ENCODE measurements at places on chromosomes 16 and 17.

DNA sequence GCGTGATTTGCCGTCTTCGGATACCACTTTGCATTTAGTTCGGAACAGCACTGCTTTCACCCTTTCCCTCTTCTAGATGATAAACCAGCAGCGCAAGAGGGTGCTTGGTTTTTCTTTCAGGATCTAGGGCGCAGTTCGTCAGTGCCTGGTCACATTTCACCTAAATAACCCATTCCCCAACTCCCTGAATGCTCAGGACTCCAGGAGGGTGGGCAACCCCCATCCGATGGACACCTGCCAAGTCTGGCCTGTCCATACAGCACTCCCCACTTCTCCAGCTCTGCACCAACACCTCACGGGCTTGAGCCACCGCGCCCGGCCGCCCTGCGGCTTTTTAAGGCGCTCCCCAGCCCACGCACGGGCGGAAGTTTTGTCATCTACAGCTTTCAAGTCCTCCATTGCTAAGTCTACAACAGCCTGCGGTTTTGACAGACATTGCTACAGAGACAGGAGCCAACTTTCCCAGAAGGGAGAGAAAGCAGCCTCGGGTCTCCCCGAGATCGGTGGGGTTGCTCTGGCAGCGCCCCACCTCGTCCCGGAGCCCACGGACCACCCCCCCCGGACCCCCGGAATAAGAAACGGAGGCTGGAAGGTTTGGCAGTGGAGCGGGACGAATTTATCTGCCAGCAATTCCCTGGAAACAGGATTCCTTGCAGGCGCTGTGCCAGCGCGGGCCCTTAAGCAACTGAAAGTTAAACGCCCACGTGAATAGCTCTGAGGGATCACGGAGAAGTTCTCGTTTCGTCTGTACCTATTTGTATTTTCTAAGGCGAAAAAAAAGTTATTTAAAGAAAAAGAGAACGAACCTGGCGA is 38.6 kb upstream of the SLFN13 start:
- DNase-seq, result peak; percentile 70

- no peak for DNase-seq
These were observed 4.9 kb downstream of the IRX3 start for GRCh38 chr16:54281535-54282201.

GRCh38 chr16:53091466-53092211 is 36.8 kb downstream of the CHD9 start:
- no peak for DNase-seq

DNA sequence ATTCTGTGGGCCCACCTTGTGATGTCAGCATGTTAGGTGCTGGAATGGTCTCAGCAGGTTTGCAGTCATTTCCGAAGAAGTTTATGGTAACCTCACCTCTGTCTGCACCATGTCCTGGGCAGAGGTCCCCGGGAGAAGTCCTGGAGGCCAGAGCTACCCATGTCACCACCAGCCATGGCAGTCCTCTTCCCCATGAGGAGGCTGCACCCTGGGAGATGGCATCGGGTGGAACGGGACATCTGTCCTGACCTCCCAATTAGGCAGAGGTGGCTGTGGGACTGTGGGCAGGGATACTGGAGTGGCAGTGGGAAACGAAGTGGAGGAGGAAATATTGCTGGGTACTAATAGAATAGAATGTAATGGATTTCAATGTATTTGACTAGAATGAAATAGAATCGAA is 511.8 kb upstream of the WSB1 start:
- DNase-seq, result no peak

- DNase-seq, result no peak
These were observed 75.2 kb upstream of the DHX40 start for GRCh38 chr17:59490216-59490615.

- DNase-seq, result no peak
These were observed 9.8 kb downstream of the RHOT1 start for GRCh38 chr17:32152130-32152529.

DNA sequence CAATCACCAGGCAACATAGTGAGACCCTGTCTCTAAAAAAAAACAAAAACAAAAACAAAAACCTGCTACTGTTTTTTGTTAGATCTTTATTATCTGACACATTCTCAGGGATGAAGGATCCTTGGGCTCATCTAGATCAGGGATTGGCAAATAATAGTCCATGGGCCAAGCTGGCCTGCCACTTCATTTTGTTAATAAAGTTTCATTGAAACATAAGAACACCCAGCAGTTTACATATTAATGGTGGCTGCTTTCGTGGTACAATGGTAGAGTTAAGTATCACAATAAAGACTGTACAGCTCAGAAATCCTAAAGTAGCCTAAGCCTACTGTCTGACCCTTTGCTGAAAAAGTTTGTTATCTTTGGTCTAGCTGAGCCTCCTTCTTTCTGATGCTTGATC is 32.9 kb upstream of the CLEC18A start:
- DNase-seq, result no peak

GRCh38 chr17:61487161-61487988 is 35.2 kb downstream of the TBX4 start:
- no peak for DNase-seq

GRCh38 chr17:48095611-48096010 is 5.7 kb downstream of the CBX1 start:
- DNase-seq, result no peak

DNA sequence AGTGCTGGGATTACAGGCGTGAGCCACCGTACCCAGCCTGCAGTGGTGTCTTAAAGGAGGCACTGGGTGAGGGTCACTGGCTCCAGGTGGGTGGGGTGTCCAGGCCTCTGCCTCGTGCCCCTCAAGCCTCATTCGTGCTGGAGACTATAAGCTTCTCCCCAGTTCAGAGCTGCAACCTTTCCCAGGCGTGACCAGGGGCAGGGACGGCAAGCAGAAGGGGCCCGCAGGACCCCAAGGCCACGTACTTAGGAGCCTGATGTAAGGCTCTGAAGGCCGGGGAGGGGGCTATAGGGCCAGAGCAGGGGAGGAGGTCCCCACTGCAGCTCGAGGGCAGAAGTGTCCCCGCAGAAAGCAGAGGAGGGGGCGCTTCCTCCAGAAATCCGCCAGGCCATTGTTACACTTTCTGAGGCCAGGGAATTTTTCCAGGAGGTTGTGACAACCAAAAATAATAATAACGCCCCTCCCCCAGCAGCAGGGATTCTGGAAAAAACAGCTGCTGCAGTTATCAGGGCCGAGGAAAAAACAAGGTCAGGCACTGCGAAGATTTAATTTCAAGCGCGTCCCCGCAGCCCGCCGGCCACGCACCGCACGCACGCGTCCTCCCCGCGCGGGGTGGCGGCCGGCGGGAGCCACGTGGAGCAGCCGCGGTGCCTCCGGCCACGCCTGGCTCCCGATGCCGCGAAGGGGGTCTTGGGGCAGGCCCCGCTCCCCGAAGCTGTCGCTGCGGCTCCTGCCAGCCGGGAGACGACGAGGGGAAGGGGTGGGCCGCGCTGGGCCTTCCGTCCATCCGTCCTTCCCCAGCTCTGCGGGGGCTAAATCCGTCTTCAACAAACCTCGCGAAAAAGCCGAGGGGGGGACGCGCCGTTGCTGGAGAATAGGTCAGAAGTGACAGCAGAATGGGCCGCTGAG is 45.8 kb upstream of the SLC38A10 start:
- no peak for DNase-seq

- no peak for DNase-seq
These were observed 43.8 kb downstream of the PSME3IP1 start for GRCh38 chr16:57141822-57142631.

DNA sequence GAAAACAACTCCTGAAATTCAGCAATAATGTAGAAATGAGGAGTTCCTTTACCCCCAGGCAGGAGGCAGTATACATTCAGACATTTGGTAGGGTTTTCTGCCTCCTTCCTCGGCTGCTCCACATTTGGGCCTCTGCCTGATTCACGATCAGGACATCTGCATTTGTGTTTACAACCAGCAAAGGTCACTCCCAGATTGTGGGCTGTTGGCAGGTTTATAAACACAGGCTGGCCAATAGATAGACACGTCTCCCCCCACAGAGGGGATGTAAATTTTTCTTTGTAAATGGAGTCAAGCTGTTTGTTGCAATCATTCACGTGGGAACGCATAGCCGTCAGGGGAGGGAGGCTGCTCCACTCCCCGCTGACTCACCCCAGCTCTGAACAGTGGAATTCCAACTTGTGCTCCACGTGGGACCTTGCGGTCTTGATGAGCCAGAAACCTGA is 252.1 kb upstream of the N4BP1 start:
- no peak for DNase-seq

GRCh38 chr17:53979991-53980390 is 157.3 kb downstream of the KIF2B start:
- DNase-seq, result no peak

DNA sequence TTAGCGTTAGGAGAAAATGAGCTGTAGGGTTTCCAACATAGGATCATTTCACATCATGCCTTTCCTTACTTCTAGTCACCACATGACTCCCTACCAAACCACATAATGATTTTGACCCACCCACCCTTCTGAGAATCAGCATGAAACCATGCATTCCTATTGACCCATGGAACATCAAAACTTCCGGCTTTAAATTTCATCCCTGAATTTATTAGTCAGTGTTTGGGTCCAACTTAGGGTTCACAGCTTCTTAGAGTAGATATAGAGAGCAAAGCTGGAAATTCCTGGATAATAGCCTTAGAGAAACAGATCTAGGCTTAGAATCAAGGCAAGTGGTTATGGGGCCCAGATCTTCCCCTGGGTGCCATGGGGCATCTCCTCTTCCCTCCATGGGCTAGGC is 162.6 kb downstream of the TOX3 start:
- no peak for DNase-seq

GRCh38 chr17:73516431-73516830 is 127.8 kb downstream of the SDK2 start:
- DNase-seq, result no peak

DNA sequence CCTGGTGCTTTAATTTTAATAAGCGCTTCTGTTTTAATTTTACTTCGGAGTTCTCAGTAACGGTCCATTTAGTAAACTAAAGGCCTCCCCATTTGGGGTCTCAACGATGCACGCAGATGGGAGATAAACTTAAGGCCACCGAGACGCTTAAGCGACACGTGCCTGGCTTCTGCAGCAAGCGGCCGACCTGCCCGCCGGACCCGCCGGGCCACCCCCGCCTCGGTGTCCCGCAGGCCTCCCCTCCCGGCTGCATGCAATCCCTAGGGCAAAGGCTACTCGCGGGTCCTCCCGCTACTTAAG is 592 bp downstream of the GCSH start:
- DNase-seq, result no peak

DNA sequence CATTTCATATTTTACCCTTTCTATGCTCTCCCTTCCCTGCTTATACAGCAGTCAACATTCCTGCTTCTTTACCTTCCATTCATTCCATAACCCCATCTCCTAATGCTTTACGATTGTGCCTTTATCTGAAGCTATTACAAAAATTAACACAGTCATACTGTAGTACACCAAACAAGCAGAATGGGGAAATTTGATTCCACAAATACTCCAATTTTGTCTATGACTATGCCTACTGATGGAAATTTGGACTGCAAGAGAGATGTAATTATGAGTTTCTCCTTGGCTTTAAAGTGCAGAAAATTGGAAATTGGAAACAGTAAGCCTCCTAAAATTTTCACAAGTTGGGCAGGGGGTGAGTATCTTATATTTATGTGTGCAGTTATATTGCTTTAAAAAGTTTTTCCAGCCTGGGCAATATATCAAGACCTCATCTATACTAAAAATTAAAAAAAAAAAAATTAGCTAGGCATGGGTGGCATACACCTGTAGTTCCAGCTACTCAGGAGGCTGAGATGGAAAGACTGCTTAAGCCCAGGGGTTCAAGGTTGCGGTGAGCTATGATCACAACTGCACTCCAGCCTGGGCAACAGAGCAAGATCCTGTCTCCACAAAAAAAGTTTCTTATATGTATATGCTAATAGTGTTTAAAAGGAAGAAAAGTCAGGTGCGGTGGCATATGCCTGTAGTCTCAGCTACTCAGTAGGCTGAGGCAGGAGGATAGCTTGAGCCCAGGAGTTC is 3.0 kb downstream of the APPBP2 start:
- no peak for DNase-seq

GRCh38 chr16:79339863-79340262 is 260.7 kb downstream of the MAF start:
- no peak for DNase-seq

GRCh38 chr16:82013139-82013538 is 1.9 kb upstream of the SDR42E1 start:
- DNase-seq, result no peak

DNA sequence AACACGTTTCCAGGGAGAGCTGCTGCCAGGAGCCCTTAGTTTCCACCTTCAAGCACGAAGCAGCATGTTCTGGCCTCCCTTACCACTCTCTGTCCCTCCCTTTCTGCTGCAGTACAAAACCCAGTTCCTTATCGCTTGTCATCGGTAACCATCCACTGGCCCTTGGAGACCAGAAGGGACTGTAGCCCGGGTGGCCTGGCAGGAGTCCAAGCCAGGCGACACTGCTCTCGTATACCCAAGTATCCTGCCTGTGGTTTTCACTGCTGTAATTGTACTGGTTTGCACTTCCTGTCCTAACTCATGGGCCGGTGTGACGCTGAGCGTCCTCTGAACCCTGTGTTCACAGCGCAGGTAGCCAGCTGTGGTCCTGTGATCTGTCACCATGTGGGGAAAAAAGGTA is 81.1 kb downstream of the MAF start:
- DNase-seq, result no peak

DNA sequence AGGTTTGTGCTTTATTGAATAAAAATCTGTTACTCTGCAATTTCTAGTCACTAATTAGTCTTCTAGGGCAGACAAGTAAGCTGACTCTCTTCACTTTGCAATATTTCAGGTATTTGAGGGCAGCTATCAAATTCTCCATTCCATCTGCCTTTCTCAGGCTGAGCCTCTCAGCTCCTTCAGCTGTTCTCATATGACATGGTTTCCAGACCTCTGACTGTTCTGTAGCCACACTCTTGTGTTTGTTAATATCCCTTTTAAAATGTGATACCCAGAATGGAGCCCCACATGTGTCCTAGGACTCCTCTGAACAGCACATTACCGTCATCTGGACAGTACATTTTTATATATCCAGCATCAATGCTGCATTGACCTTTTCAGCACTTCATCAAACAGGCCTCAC is 46.1 kb upstream of the MTMR4 start:
- no peak for DNase-seq

GRCh38 chr16:60137891-60138290 is 1403.8 kb upstream of the GOT2 start:
- DNase-seq, result no peak

GRCh38 chr16:59683709-59684108 is 949.6 kb upstream of the GOT2 start:
- no peak for DNase-seq

DNA sequence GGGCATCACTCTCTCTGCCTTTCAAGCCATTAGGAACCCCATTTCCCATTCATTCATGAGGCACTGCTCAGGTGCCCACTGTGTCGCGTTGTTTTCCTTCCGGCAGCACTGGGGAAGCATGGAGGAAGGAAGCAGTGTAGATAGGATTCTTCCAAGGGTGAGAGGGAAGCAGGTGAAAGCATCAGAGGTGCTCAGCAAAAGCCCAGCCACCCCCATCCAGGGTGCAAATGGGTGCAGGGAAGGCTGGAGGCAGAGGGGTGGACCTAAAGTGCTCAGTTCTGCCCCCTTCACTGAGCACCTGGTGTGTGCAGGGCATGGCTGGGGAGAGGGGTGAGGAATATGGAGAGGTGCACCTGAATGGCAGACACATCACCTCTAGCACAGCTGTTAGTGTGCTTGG is 3.4 kb upstream of the NXPH3 start:
- DNase-seq, result no peak

- DNase-seq, result no peak
These were observed 37.1 kb downstream of the TNFRSF13B start for GRCh38 chr17:16934836-16935235.

Data from activated T-cell treated with anti-CD3 and anti-CD28 coated beads for 4 hours (primary cell).